ENCODE measurements at places on chromosomes 1 and 21.
A peak's percentile ranks its signal among the peaks of the same experiment; 100 is the strongest.

GRCh38 chr1:105874621-105875020 is 1181.9 kb upstream of the PRMT6 start:
- no peak for DNase-seq

DNA sequence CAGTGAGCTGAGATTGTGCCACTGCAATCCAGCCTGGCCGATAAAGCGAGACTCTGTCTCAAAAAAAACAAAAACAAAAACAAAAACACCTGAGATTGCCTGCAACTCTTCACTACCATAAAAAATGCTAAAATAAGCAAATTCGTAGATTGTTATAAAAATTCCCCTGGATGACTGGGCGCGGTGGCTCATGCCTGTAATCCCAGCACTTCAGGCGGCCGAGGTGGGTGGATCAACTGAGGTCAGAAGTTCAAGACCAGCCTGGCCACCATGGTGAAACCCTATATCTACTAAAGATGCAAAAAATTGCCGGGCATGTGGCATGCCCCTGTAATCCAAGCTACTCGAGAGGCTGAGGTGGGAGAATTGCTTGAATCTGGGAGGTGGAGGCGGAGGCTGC is 10.7 kb downstream of the MED18 start:
- DNase-seq: no peak

DNA sequence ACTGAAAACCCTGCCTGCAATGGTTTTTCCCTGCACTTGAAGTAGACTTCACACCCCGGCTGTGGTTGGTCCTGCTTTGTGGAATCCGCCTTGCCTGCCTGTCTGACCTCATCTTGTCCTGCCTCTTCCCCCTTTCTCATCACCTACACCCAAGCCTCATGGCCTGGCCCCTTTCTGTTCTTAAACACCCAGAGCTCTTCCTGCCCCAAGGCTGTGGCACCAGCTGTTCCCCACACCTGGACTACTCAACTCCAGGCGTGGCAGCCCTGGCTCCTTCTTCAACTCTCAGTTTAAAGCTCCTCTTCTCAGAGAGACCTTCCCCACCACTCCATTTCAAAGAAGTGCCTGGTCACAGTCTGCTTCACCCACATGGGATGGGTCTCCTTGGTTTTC is 27.0 kb downstream of the KIAA1614 start:
- DNase-seq: no peak

- no peak for DNase-seq
Observed at GRCh38 chr1:95506736-95507414, 272.9 kb downstream of the RWDD3 start.

DNA sequence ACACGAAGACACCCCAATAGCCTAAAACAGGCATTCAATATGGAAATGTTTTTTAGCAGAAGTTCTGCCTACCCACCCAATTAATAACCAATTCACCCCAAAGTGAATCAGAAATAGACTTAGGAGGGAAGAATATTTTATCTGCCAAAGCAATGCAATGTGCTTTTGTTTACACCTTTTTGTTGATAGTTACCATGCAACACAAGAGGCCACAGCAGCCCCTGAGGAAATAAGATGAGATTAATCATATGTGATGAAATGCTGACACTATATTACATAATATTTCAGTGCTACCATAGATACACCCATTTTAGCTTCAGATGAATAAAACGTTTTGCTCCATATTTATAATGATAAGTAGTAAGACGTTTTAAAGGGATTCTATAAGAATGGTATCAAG is 60.9 kb upstream of the RGS2 start:
- DNase-seq: no peak

DNA sequence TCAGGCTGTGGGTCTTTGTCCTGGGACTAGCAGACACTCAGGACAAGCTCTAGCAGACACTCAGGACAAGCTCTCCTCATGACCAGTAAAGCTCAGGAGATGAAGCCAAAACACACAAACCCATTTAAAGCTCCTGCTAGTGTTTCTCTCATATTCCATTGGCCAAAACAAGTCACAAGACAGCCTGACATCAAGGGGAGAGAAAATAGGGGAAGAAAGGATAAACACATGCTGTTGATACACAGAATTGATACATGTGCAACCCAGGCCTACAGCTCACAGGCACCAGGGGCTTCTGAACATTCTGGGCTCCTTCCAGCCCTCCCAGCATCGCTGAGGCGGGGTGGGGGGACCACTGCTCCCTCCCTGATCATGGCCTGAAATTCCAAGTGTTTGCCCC is 35.3 kb downstream of the ATF3 start:
- DNase-seq: no peak

DNA sequence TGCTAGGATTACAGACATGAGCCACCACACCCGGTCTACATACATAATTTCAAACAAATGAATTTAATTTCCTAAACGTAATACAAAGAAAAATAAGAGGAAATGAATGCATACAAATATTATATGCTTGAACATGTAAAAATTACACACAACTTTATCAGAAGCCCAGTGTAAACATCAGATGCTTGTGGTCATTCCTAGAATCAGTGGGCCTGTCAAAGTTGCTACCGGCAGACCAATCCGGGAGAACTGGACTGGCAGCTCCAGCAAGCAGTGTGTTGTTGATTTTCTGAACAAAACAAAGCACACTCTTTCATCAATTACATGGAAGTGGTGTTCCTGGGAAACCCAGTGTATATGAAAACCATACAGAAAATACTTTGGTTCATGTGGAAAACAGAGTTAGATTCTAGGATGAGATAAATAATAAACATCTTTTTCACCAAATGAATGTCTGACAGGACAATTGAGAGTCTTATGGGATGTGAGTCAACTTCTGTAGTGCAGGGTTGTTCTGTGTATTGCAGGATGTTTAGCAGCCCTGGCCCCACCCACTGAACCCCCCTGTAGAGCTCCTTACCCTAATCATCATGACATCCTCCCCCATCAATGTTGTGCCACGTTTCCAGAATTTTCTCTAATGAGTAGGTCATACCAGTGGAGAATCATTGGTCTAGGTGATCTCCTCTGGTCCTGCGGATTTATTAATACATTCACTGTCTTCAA is 33.8 kb downstream of the MFSD2A start:
- DNase-seq: no peak

DNA sequence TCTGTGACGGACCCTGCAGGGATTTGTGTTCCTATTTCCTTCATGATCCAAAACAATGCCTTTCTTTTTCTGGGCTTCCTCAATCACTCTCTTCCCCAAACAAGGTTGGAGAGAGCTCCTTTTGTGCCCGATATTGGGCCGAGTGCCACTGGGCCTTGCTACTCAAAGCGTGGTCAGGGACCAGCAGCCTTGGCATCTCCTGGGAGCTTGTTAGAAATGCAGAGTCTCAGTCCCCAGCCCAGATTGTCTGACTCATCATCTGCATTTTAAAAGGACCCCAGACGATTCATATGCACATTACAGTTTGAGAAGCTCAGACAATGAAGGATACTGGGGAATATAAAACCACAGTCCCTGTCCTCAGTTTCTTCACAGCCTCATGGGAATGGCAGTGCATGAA is 19.9 kb downstream of the ADORA1 start:
- DNase-seq: no peak

DNA sequence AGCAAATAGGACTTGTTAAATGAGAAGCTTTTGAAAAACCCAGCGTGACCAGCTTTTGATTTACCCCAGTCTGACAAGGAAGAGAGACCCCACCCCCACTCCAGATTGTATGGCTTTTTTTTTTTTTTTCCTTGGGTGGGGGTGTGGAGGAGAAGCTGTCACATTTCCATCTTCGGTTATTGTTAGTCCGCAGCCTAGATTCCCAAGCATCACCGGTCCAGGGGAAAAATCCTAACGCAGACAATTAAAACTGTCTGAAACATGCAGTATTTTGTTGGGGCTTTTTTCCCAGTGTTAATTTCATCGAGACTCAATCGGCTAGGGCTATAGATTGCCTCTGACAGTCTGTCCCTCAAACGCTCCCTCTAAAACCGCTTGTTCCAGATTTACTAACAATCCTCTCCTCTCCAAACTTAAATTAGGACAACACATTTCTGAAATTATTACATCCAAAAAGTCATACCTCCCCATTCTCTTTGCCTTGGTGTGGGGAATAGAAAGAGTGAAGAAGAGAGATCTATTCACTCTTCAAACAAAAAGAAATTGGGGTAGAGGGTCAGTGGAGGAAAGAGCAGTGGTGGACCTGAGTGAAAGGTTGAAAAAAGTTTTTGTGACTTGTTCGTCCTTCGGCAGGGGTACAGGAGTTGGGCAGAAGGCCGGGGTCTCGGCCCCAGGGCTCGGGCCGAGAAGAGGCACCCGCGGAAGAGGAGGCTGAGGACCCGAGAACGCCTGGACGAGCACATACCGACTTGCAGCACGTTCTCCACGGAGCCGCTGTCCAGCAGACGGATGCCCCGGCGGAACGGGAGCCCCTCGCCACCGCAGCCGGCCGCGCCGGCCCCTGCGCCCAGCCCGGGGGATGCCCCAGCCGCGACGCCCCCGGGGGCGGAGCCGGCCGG is 1.1 kb downstream of the ZSWIM5 start:
- peak; percentile 70 for DNase-seq

Measured in urothelium cell line (cell line).